ENCODE measurements at places on chromosomes 4 and X. TPM values are rescaled to one million over a fixed set of nuclear protein-coding genes. Genes with fewer than 3 reads are reported as not detected.

DNA sequence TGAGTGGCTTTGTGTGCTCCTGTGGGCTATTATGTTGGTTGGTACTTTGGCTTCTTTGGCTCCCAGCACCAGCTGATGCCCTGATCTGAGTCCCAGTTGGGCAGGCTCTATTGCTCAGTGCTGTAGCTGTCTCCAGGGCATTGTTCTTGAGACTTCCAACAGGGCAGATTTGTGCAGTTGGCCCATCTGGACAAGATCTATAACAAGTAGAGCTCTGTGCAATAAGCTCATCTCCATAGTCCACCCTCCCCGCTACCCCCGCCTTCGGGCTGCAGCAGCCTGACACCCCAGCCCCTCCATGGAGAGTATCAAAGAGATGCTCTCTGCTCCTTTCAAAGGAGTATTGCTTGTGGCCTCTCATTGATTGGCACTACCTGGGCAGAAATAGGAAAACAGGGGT, 5.8 kb upstream of the TMEM31 start:
- DNase-seq = no peak

The HSFX2 gene
- total RNA-seq = not detected

DNA sequence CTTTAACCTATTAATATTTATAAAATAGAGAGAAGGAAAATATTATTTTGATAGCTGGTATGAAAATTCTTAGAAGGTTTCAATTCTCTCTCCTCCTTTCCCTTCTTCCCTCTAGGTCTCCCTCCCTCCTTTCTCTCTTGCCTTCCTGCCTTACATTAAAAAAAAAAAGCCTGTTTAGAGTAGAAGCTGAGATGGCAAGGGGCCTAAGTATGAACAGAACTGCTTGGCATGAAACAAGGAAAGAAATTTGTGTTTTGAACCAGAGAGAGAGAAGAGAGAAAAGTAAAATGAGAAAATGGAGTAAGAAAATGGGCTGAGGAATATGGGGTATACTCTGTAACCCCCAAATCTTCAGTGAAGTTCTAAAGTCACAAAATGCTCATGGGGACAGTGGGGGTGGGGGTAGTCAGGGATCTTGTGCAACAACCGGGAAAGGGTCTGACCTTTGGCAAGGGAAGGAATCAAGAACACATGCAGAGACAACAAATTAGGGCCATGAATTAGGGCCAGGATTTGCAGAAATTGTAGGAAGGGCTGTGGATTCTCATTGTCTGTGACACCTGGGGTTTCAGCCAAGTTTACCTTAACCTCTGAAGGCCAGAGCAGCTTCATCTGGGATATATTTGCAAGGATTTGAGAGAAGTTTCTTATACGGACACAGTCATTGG, 30.6 kb downstream of the SUPT20HL2 start:
- no peak for DNase-seq

DNA sequence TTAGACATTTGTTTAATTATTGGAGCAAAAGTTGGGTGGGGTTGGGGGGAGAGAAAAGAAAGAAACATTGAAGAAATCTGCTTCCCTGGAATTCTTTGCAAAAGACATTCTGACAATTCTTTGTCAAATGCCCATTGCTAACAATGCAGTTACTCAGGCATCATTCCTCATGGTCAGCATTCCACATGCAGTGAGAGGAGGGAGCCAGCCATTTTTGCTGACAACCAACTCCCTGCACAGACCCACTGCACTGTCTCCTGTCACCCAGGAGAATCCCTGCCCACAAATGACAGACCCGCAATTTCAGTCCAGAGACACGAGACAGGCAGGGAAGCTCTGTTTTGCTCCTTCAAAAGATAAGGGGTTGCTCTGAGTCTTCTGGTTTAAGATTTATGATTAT, 985.1 kb upstream of the SLIT2 start:
- DNase-seq = no peak

The C4orf51 gene
- not detected for total RNA-seq

Measured in activated CD4-positive, alpha-beta T cell treated with anti-CD3 and anti-CD28 coated beads, Interleukin-2, amount 10 ng/mL, durations not matched to agents 24 days and 14 days (primary cell).